CD4-positive, CD25-positive, alpha-beta regulatory T cell (primary cell): ENCODE measurements at places on chromosomes 4 and X.

DNA sequence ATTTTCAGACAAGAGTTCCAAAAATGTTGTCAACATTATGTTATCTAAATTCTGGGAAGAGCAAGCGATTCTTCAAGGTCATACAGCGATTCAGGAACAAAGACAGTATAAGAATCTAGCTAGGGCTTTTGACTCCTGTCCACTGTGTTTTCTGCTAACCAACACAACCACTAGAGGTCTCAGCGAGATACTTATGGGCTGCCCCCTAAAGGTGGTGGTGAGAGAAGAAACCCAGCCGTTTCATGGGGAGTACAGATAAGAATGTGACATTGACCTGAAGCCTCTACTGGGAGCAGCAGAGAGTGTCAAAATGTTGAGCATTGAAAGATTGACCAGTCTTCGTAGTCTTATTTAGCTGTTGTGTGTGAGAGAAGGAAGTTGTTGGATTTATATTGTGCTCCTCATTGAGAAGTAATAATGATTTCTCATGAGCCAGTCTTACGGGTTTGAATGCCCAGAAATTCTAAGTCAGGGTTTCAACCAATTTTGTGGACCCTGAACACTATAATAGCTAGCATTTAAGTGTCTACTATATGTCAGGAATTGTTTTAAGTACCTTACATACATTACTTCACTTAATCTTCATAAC, 168.3 kb downstream of the SPRY1 start:
- no peaks in the 10 kb centered on the region for H3K36me3 ChIP-seq
- no peak overlapping the region for H3K27ac ChIP-seq
- no peaks in the 10 kb centered on the region for H3K27me3 ChIP-seq

DNA sequence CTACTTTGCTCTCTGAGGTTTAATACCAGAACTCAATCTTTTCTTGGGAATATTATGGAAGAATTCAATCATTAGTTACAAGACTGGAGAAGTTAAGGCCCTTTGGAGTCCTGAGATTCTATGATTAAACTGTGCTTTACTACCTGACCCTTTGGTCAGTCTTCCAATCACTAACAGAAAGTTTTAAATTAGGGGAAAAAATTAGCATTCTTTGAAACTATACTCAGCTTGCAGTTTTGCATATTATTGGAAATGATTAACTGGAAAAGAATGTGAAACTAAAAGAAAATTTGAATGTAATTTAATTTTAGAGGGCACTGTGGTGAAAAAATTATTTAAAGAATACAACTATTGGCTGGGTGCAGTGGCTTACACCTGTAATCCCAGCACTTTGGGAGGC, 18.7 kb upstream of the GPR34 start:
- H3K27ac ChIP-seq: no peak overlapping the region
- H3K27me3 ChIP-seq: no peaks in the 10 kb centered on the region
- H3K4me3 ChIP-seq: no peak overlapping the region
- no peak for DNase-seq
- peaks cover 16% of the 10 kb centered on the region for H3K36me3 ChIP-seq

- H3K4me1 ChIP-seq: no peaks in the 10 kb centered on the region
- DNase-seq: no peak
- H3K27ac ChIP-seq: no peak overlapping the region
- no peaks in the 10 kb centered on the region for H3K36me3 ChIP-seq
Observed at GRCh38 chrX:16462912-16463311, 187.0 kb upstream of the S100G start.

DNA sequence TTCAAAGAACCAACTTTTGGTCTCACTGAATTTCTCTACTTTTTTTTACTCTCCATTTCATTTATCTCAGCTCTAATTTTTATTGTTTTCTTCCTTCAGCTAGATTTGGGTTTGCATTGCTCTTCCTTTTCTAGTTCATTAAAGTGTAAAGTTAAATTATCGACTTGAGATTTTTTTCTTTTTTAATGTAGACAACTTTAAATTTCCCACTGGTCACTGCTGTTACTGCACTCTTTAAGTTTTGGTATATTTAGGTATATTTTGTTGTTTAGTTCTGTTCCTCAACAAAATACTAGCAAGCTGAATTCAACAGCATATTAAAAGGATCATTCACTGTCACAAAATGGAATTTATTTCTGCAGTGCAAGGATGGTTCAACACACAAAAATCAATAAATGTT, 572.0 kb upstream of the DIAPH2 start:
- no peaks in the 10 kb centered on the region for H3K27me3 ChIP-seq
- DNase-seq: no peak
- no peaks in the 10 kb centered on the region for H3K36me3 ChIP-seq
- H3K27ac ChIP-seq: no peak overlapping the region
- H3K4me3 ChIP-seq: no peak overlapping the region

DNA sequence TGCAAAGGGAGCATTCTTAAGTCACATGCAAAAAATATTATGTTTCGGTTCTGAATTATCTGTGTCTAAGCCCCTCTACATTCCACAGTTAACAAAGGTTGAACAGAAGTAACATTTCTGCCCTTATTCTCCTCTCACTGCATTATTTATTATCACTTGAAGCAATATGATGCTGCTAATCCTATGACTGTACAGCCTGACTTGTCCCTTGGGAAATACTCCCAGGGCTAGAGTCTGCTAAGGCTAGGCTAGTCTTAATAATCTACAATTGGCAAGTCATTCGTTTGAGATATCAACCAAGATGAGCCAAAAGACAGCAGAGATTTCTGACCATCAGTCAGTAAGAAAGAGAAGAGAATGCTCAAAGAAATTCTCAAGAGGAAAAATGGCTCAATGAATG, 226.9 kb upstream of the HCCS start:
- no peak for DNase-seq
- H3K36me3 ChIP-seq: no peaks in the 10 kb centered on the region
- H3K4me1 ChIP-seq: no peaks in the 10 kb centered on the region
- no peak overlapping the region for H3K27ac ChIP-seq

DNA sequence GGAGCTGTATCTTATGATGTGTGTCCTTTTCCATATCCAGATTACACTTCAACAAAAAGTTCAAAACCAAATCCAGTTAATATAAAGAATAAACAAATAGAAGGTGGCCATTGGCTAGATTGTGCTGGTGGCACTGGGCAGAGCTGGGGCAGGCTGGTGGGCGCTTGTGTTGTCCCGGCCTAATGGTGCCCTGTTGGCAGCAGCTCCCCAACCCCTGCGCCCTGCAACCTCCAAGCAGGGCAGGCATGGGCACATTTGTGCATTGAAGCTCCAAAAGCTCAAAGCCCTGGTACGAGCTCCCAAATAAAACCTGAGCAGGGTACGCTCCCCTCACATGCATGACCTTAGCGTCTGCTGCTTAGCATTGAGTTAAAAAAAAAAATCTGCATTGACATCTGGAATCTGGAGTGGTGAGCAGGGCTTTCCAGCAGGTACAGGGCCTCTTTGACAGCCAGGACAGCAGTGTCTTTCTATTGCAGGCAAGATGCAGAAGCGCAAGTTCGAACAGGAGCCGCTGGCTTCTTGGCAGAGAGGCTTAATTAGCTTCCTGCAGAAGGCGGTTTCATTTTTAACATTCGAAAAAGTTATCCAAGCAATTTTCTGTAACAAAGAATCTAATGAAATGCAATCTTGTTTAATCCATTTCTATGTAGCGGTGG, 25.9 kb upstream of the NYX start:
- H3K27me3 ChIP-seq: no peaks in the 10 kb centered on the region
- H3K4me3 ChIP-seq: no peak overlapping the region
- no peaks in the 10 kb centered on the region for H3K4me1 ChIP-seq
- no peaks in the 10 kb centered on the region for H3K36me3 ChIP-seq
- H3K27ac ChIP-seq: no peak overlapping the region

- no peak overlapping the region for H3K27ac ChIP-seq
- H3K4me1 ChIP-seq: no peaks in the 10 kb centered on the region
- H3K36me3 ChIP-seq: no peaks in the 10 kb centered on the region
- no peaks in the 10 kb centered on the region for H3K27me3 ChIP-seq
Observed at GRCh38 chr4:116839826-116840225, 245.6 kb downstream of the TRAM1L1 start.

DNA sequence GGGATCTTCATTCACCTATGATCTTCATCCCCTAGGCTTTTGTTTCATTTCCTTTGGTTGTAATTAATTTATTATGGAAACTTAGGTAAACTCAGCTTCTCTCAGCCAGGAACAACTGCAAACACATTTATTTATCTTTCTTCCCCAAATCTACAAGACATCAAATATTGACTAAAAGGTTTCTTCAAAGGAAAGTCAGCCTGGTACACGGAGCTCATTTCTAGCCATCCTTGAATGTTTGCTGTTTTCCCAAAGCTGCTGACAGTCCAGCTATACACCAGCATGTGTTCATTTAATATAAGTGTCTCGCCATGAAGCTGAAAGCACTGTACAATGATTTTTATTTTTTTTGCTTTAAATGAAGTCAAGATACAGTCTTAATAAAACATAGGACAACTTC, 16.8 kb downstream of the RBM47 start:
- peaks cover 3% of the 10 kb centered on the region for H3K27me3 ChIP-seq
- H3K36me3 ChIP-seq: no peaks in the 10 kb centered on the region
- no peak for DNase-seq
- H3K4me3 ChIP-seq: no peak overlapping the region
- no peak overlapping the region for H3K27ac ChIP-seq
- no peaks in the 10 kb centered on the region for H3K4me1 ChIP-seq

- no peak for DNase-seq
- no peak overlapping the region for H3K4me3 ChIP-seq
- no peaks in the 10 kb centered on the region for H3K4me1 ChIP-seq
- H3K27ac ChIP-seq: no peak overlapping the region
- H3K27me3 ChIP-seq: no peaks in the 10 kb centered on the region
Observed at GRCh38 chr4:154722262-154722661, 21.5 kb upstream of the LRAT start.

DNA sequence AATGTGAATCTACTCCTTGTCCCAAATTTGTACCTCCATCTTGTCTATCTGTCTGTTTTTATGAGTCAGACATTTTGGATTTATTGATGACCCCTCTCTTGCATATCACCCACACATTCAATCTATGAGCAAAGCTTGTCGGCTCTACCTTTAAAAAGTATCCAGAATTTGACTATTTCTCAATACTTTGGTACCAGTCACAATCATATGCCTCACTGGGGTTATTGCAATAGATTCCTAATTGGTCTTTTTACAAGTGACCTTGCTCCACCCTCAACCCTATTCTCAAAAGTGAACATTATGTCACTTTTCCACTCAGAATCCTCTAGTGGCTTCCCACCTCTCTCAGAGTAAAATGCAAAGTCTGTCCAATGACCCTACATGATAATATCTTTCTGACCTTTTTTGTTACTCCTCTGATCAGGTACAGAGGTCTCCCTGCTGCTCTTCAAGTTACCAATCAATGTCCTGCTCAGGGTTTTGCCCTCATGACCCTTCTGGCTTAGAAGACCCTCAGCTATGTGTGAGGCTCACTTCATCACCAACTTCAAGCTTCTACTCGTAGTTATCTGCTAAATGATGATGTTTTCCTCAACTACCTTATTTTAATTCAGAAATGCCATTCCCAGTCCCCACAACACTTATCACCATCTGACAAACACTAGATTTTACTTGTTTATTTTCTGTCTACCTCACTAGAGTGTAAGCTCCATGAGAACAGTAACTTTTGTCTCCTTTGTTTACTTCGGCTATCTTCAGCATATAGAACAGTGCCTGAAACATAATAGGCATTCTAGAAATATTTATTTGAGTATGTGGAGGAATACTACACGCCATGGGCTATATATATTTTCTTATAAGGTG, 22.4 kb downstream of the AFP start:
- H3K36me3 ChIP-seq: no peaks in the 10 kb centered on the region
- DNase-seq: no peak
- H3K4me1 ChIP-seq: no peaks in the 10 kb centered on the region
- no peaks in the 10 kb centered on the region for H3K27me3 ChIP-seq
- H3K27ac ChIP-seq: no peak overlapping the region

- H3K27me3 ChIP-seq: no peaks in the 10 kb centered on the region
- H3K27ac ChIP-seq: peak overlapping the region; percentile 84
- no peaks in the 10 kb centered on the region for H3K36me3 ChIP-seq
- H3K4me1 ChIP-seq: peaks cover 43% of the 10 kb centered on the region
Observed at GRCh38 chr4:80173841-80174240, 23.5 kb upstream of the PRDM8 start.

DNA sequence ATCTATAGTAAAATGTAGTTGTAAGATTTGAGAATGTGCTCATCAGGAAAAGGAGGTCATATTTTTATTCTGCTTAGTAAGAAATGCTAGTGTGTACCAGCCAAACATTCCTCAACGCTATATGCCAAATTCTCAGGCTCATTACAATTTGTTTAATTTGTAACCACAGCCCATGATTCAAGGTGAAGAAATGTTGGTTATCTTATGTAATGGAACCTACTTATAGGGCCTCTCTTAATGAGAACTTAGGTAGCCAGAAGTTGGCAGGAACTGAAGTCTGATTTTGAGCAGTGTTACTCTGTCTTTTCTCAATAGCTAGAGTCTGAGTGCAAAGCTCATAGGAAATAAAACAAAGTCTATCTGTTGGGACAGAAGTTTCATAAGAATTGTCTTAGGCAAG, 595.0 kb downstream of the GLUD2 start:
- no peaks in the 10 kb centered on the region for H3K36me3 ChIP-seq
- no peak overlapping the region for H3K27ac ChIP-seq
- H3K27me3 ChIP-seq: no peaks in the 10 kb centered on the region
- no peak for DNase-seq

DNA sequence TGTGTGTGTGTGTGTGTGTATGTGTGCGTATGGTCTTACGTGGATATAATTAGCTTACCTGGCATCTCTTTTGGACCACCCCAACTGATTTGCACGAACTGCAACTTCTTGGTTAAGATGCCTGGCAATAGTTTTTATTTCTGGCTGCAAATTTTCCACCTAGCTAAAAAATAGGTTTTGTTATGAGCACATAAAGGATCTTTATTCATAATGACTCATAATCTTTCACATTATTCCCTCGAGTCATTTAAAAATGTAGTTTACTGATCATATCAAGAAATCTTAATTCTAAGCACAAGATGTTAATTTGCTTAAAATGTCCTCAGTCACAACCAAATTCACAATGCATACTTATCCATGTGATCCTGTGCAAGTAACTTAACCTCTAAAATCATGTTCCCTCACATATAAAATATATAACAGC, 1.5 kb downstream of the COX18 start:
- no peak for DNase-seq
- peaks cover 10% of the 10 kb centered on the region for H3K36me3 ChIP-seq
- peak overlapping the region; percentile 98 for H3K4me3 ChIP-seq
- H3K27me3 ChIP-seq: no peaks in the 10 kb centered on the region
- peaks cover 33% of the 10 kb centered on the region for H3K4me1 ChIP-seq

GRCh38 chr4:127968586-127968985, 3.4 kb downstream of the ABHD18 start:
- no peak overlapping the region for H3K4me3 ChIP-seq
- peaks cover 22% of the 10 kb centered on the region for H3K4me1 ChIP-seq
- no peak for DNase-seq
- H3K27me3 ChIP-seq: no peaks in the 10 kb centered on the region
